Sciatic nerve (tissue), 2 donors: ENCODE measurements at places on chromosomes 12 and 14.

- DNase-seq, result no peak
These were observed 50.1 kb upstream of the BCL11B start for GRCh38 chr14:99321955-99322730.

- no peak for DNase-seq
These were observed 1822.9 kb upstream of the FLRT2 start for GRCh38 chr14:83707056-83707455.

- DNase-seq, result no peak
These were observed 284.8 kb upstream of the DIO3 start for GRCh38 chr14:101276309-101277091.

DNA sequence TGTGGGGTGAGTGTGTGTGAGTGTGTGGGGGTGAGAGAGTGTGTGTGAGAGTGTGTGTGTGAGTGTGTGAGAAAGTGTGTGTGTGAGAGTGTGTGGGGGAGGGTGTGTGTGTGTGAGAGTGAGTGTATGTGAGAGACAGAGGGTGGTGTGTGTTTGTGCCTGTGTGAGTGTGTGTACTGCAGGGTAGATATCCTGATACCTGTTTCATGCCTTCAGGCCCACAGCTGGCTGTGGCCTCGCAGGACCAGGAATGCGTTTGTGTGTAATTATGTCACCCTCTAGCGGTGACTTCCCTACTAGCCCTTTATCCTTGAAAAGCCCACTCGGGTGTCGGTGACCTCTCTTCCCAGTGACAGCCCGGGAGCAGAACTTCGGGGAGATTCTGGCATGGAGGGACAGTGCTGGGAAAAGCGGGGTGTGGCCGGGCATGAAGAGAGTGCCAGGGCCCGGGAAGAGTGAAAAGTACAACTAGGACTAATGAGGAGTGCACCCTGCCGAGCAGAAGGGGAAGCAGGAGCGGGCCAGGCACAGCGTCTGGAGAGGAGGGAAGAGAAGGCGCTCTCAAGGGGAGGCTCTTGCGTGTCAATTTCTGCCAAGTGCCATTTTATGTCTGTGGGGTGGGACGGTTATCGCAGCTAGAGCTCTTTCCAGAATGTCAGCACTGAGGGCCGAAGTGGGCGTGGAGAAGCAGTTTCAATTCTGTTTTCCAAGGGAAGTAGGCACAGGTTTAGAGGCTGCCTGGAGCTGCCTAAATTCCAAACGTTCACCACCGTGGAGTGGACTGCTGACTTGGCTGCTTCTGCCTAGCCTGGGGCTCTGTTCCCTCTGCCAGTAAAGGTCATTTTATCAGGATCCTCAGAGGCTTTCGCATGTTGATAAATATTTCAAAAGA is 11.0 kb upstream of the FBXL14 start:
- peak; percentile 83 for DNase-seq

GRCh38 chr12:92068459-92068858 is 77.2 kb downstream of the BTG1 start:
- DNase-seq, result no peak

DNA sequence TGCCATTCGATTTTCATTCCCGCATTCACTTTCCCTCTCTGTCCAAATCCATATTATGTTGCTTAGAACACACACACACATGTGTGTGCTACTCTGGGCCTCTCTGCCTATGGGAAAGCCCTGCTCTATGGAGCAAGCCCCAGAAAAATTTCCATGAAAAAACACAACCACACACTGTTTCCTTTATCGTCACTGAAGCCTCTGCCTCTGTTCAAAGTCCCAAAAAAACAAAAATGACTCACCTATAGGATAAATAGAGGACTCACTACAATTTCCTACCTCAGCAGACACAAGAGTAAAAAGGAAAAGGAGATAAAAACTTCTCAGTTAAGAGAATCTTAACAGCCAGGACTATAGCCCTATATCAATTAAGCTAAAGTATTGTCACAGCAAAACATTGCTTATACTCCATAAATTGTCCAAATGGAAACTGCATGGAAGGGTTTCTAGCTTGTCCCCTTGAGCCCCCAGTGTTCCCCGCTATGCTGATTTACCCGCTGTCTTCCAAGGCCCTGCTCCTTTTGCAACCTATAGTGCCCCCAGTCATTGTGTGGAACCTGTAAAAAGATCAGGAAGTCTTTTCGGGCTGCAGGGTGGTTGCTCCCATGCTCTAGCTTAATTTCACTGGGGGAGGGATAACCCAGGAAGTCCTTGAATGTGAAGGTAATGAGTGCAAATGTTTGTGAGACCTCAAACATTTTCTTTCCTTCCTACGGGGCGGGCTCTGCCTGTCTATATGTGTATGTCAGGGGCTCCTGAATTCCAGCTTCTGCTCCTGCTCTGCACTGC is 11.1 kb upstream of the PIP4K2C start:
- DNase-seq, result no peak

- DNase-seq, result no peak
These were observed 87.9 kb upstream of the MDGA2 start for GRCh38 chr14:47763188-47763854.

GRCh38 chr14:53350429-53350828 is 197.3 kb upstream of the DDHD1 start:
- DNase-seq, result no peak

- no peak for DNase-seq
These were observed 415.3 kb downstream of the SOX5 start for GRCh38 chr12:23534196-23534595.

GRCh38 chr12:92504594-92504981 is 198.2 kb upstream of the PLEKHG7 start:
- peak; percentile 66 for DNase-seq

DNA sequence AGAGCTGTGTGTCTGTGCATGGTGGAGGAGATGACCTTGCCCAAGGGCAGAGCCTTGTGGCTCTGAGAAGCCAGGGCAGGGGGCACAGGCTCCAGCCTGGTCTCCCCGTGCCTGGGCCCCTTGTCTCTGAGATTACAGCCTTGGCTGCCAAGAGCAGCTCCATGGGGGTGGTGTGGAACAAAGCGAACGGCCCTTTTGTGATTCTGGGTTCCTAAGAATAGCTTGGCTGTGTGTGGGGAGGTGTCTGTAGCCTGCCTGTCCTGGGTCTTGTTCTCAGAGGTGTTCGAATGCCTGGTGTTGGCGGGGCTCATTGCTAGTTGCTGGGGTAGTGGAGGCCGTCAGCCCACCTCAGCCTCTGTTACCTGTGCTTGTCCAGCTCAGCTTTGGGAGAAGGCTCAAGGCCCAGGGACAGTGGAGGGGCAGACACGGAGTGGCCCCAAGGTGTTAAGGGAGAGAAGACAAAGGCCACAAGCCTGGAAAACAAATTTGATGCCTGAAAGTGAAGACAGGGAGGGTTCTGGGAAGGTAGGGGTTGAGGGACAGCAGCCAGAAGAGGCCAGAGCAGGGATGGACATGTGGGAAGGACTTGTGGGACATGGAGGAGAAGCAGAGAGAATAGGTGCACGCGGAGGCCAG is 7.4 kb upstream of the MYH7 start:
- no peak for DNase-seq

DNA sequence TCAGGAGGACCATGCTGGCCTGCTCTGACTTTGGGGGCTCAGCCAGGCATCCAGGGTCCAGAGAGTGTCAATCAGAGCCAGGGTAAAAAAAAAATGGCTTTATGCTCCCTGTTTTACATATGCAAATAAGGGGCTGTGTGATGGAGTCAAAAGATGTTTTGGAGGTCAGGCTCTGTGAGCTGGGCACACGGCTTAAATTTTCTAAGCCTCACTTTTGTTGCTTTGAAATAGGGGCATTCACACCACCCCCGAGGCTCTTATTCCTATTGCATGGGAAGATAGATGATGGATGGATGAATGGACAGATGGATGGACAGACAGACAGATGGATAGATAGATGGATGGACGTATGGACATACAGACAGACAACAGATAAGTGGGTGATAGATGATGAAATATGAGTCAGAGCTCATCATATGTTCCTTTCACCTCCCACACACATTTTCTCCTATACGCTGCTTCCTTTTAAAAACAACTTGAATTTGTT is 42.7 kb downstream of the RIN3 start:
- DNase-seq, result no peak
